ENCODE measurements at places on chromosomes 4 and X. TPM values are rescaled to one million over a fixed set of nuclear protein-coding genes. Genes with fewer than 3 reads are reported as not detected.

Gene CFP
- 1.4 TPM for polyA plus RNA-seq

Gene HSFX2
- polyA plus RNA-seq = not detected

Gene FHL1
- 18.5 TPM for polyA plus RNA-seq

Gene MECP2
- polyA plus RNA-seq = 24.3 TPM

Gene ADH7
- polyA plus RNA-seq = not detected

Gene RHOXF2
- not detected for polyA plus RNA-seq

Gene PPEF2
- polyA plus RNA-seq = not detected

Gene SLITRK4
- polyA plus RNA-seq = not detected

DNA sequence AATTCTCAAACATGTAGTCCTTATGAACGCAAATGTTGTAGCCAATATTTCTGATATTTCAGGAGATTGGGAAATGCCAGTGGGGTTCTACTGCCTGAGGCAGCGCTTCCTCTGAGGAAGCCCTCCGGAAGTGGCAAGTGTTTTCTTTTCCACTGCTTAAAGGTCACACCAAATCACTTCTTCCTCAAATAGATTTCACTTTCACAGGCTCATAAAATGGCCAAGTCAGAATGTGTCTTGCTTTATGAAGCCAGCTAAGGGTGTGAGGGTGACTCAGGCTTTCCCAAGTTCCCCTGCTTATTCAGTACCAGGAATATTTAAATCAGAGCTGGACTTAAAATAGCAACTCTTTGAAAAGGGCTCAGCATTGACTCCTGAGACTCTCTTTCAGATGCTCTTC lies 514.2 kb upstream of the DIPK2B start:
- H3K27ac ChIP-seq = no peak overlapping the region
- no peak overlapping the region for H3K4me3 ChIP-seq
- H3K36me3 ChIP-seq = no peaks in the 10 kb centered on the region
- DNase-seq = no peak
- H3K4me1 ChIP-seq = no peaks in the 10 kb centered on the region

- no peaks in the 10 kb centered on the region for H3K4me1 ChIP-seq
- H3K36me3 ChIP-seq = no peaks in the 10 kb centered on the region
- no peak for DNase-seq
- no peak overlapping the region for H3K27ac ChIP-seq
Measured at GRCh38 chrX:133364865-133365264, 50.4 kb downstream of the GPC4 start.

DNA sequence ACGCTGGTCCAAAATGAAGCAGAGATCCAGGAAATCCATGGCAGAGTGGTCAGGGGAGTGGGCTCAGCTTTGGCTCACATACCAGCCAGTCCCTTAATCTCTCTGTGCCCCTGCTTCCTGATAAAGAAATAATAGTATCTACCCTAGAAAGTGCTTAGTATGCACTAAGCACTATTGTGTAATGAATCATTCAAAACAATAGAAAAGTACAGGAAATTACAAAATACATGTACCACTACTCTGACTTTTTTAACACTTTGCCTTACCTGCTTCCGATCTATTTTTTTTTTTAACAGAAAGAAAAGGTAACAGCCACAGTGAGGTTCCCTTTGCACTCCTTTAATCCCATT lies 49.9 kb downstream of the TBC1D9 start:
- no peak overlapping the region for H3K4me3 ChIP-seq
- H3K4me1 ChIP-seq = no peaks in the 10 kb centered on the region
- H3K27ac ChIP-seq = no peak overlapping the region
- no peaks in the 10 kb centered on the region for H3K27me3 ChIP-seq

DNA sequence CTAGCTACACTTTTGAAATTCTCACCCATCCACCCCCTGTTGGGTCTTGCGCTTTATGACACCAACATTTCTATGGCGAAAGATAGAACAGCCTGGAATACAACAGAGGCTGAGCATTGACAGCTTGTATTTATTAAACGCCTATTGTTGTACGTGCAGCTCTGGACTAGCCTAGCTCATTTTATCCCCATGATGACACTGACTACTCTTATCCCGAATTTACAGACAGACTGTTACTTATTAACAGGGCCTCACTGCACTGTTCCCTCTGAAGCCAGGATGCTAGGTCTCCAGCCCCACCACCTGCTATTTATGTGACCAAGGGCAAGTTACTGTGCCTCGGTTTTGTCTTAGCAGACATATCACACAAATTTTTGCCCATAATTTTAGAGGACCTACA lies 1.0 kb upstream of the RFC1 start:
- peaks cover 31% of the 10 kb centered on the region for H3K4me1 ChIP-seq
- no peak overlapping the region for H3K27ac ChIP-seq
- no peak for DNase-seq
- H3K36me3 ChIP-seq = no peaks in the 10 kb centered on the region

DNA sequence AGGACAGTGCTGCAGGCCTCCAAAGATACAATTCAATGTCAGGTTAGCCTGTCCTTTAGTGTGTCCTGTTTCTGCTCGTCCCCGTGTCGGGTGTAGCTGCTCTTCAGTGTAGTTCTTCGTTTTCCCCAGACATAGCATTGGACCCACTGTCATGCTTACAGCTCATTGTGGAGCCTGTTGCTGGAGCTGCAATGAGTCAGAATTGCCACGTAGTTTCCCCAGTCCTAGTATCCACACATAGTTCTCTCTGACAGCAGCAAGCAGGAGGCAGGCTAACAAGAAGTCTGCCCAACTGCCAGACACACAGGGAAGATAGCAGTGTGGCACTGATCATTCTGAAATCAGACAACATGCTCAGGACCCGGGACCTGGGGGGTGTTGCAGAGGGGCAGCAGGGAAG lies 49.2 kb downstream of the MOSPD2 start:
- no peak overlapping the region for H3K4me3 ChIP-seq
- no peaks in the 10 kb centered on the region for H3K4me1 ChIP-seq
- no peak for DNase-seq
- no peaks in the 10 kb centered on the region for H3K36me3 ChIP-seq
- H3K27me3 ChIP-seq = no peaks in the 10 kb centered on the region

GRCh38 chr4:47483745-47484144 lies 1.3 kb upstream of the ATP10D start:
- H3K4me1 ChIP-seq = peaks cover 18% of the 10 kb centered on the region
- no peak overlapping the region for H3K4me3 ChIP-seq
- no peak for DNase-seq

GRCh38 chr4:72496119-72496518 lies 72.9 kb downstream of the ADAMTS3 start:
- no peaks in the 10 kb centered on the region for H3K4me1 ChIP-seq
- H3K4me3 ChIP-seq = no peak overlapping the region
- H3K27me3 ChIP-seq = no peaks in the 10 kb centered on the region
- no peak for DNase-seq
- H3K36me3 ChIP-seq = no peaks in the 10 kb centered on the region

- H3K27ac ChIP-seq = no peak overlapping the region
- no peak for DNase-seq
- H3K36me3 ChIP-seq = no peaks in the 10 kb centered on the region
- H3K27me3 ChIP-seq = no peaks in the 10 kb centered on the region
- peaks cover 10% of the 10 kb centered on the region for H3K4me1 ChIP-seq
Measured at GRCh38 chr4:184357772-184358171, 116.6 kb downstream of the IRF2 start.

GRCh38 chr4:81106150-81106549 lies 75.6 kb downstream of the BMP3 start:
- no peak overlapping the region for H3K27ac ChIP-seq
- no peaks in the 10 kb centered on the region for H3K27me3 ChIP-seq
- H3K4me3 ChIP-seq = no peak overlapping the region
- no peak for DNase-seq

GRCh38 chrX:378443-378842 lies 8.3 kb downstream of the PPP2R3B start:
- no peaks in the 10 kb centered on the region for H3K36me3 ChIP-seq
- DNase-seq = no peak
- H3K27me3 ChIP-seq = peaks cover 7% of the 10 kb centered on the region
- H3K4me1 ChIP-seq = peaks cover 17% of the 10 kb centered on the region
- H3K4me3 ChIP-seq = no peak overlapping the region

- no peaks in the 10 kb centered on the region for H3K27me3 ChIP-seq
- H3K36me3 ChIP-seq = no peaks in the 10 kb centered on the region
- no peak for DNase-seq
- H3K27ac ChIP-seq = no peak overlapping the region
- H3K4me1 ChIP-seq = no peaks in the 10 kb centered on the region
- no peak overlapping the region for H3K4me3 ChIP-seq
Measured at GRCh38 chr4:124526331-124526730, 186.2 kb downstream of the ANKRD50 start.

DNA sequence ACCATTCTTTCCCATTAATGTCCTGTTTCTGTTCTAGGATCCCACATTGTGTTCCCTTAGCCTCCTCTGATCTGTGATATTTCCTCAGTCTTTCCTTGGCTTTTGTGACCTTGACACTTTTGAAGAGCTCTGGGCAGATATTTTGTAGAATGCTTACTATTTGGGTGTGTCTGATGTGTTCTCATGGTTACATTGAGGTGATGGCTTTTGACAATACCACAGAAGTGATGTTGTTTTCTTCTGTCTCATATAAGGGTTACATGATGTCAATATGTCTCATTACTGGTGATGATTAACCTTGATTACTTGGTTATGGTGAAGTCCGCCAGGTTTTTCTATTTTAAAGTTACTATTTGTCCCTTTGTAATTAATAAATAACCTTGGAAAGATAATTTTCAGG lies 183.7 kb downstream of the SOWAHB start:
- no peaks in the 10 kb centered on the region for H3K4me1 ChIP-seq
- H3K36me3 ChIP-seq = no peaks in the 10 kb centered on the region
- no peak overlapping the region for H3K27ac ChIP-seq

DNA sequence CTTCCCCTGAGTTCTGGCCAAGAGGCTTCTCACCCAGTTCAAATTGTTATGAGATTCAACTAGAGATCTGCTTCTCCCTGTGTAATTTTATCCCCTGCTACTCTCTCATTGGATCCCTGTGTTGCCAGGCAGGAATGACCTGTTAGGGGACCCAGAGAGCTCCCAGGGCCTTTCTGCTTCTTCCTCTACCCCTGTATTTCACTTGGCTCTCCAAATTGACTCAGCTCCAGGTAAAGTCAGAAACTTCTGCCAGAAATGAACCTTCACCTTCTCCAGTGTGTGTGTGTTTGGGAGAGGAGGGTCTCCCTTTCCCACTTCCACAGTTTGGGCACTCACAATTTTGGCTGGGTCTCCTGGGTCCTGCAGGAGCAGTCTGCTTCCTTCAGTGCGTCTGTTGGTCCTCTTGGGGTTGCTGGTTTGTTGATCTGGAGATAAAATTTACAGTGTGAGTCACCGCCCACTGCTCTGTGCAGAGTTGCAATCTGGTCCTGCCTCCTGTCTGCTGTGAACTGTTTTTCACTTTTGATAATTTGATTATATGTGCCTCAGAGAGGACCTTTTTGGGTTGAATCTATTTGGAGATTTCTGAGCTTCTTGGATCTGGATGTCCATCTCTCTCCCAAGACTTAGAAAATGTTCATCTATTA lies 112.4 kb upstream of the EDA2R start:
- no peaks in the 10 kb centered on the region for H3K4me1 ChIP-seq
- no peaks in the 10 kb centered on the region for H3K36me3 ChIP-seq
- H3K4me3 ChIP-seq = no peak overlapping the region
- DNase-seq = no peak
- no peaks in the 10 kb centered on the region for H3K27me3 ChIP-seq

DNA sequence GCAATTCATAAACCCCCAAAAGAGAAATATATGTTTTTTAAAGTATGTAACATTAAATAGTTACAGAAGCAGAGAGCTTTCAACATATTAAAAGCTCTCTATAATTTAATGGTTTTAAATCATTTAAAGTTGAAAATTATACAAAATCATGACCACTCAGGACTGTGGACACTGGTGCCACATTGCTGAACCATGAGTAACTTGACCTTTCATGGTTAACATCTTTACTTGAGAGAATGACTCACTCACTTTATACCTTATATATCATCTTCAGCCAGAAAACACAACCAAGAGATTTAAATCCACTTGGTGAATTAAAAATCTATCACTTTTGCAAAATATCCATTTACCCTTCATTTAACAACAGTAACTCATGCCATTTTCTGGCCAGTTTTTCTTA lies 584.3 kb upstream of the SMIM31 start:
- no peaks in the 10 kb centered on the region for H3K27me3 ChIP-seq
- no peak for DNase-seq
- H3K36me3 ChIP-seq = no peaks in the 10 kb centered on the region
- no peak overlapping the region for H3K4me3 ChIP-seq
- H3K4me1 ChIP-seq = no peaks in the 10 kb centered on the region
- H3K27ac ChIP-seq = no peak overlapping the region

- H3K4me1 ChIP-seq = no peaks in the 10 kb centered on the region
- no peaks in the 10 kb centered on the region for H3K36me3 ChIP-seq
- no peak overlapping the region for H3K4me3 ChIP-seq
Measured at GRCh38 chrX:43008356-43008755, 230.4 kb upstream of the PPP1R2C start.

GRCh38 chr4:176729489-176729888 lies 63.2 kb downstream of the VEGFC start:
- H3K36me3 ChIP-seq = no peaks in the 10 kb centered on the region
- DNase-seq = no peak
- H3K4me3 ChIP-seq = no peak overlapping the region
- no peaks in the 10 kb centered on the region for H3K4me1 ChIP-seq
- no peak overlapping the region for H3K27ac ChIP-seq
- H3K27me3 ChIP-seq = no peaks in the 10 kb centered on the region

- H3K36me3 ChIP-seq = no peaks in the 10 kb centered on the region
- no peak overlapping the region for H3K4me3 ChIP-seq
- no peak overlapping the region for H3K27ac ChIP-seq
- H3K27me3 ChIP-seq = no peaks in the 10 kb centered on the region
- no peak for DNase-seq
Measured at GRCh38 chr4:122588453-122589238, 32.2 kb downstream of the IL21 start.

DNA sequence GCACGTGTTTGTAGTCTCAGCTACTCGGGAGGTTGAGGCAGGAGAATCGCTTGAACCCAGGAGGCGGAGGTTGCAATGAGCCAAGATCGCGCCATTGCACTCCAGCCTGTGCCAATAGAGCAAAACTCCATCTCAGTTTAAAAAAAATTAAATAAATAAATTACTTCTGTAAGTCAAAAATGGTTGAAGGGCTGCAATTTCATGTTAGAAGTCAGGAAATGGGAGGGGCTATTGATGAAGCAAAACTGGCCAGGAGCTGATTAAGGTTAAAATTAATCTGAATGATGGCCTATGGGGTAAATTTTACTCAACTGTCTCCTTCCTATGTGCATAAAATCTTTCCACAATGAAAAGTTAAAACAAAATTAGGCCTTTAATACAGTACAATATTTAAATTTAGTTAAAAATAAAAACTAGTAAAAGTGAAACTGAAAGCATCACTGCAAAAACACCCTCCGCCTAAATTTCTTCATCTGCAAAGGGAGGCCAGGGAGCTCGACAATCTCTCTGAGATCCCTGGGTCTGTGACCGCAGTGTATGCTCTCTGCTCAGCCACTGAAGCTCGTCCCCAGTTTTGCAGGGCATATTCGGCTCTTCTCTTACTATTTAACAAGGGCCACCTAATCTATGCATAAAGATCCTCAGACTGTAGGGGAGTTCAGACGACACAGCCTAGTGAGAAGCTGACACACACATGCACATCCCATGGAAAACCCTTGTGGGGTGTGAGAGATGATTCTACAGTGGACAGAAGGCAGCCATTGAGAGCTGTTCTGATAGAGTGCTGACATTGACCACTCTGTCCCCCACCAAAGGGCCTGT lies 57.2 kb downstream of the IRF2 start:
- peak overlapping the region; percentile 66 for H3K27ac ChIP-seq
- DNase-seq = peak; percentile 33
- peaks cover 23% of the 10 kb centered on the region for H3K36me3 ChIP-seq
- H3K4me3 ChIP-seq = peak overlapping the region; percentile 50

- H3K27me3 ChIP-seq = no peaks in the 10 kb centered on the region
- H3K36me3 ChIP-seq = no peaks in the 10 kb centered on the region
- no peak for DNase-seq
- no peaks in the 10 kb centered on the region for H3K4me1 ChIP-seq
- H3K27ac ChIP-seq = no peak overlapping the region
Measured at GRCh38 chrX:85378461-85378860, 1.0 kb downstream of the POF1B start.
